CD4-positive, CD25-positive, alpha-beta regulatory T cell (primary cell): ENCODE measurements at places on chromosomes 4 and X.

DNA sequence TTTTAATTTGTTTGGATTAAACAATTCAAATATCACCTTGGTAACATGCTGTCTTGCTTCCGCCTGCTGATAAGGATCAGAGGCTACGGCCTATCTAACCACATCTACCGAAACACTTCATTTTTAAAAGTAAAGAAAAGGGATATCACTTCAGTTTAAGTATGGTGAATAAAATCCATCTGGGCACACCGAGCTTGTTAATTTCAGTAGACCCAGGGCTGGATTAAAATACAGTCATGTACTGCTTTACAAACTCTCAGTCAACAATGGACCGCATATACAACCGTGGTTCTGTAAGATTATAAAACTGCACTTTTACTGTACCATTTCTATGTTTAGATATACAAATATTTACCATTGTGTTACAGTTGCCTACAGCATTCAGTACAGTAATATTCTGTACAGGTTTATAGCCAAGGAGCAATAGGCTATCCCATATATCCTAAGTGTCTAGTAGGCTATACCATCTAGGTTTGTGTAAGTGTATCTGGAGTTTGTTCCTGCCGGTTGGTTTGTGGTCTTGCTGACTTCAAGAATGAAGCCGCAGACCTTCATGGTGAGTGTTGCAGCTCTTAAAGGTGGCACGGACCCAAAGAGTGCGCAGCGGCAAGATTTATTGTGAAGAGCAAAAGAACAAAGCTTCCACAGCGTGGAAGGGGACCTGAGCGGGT is 40.0 kb downstream of the SEPTIN11 start:
- DNase-seq: peak; percentile 57

DNA sequence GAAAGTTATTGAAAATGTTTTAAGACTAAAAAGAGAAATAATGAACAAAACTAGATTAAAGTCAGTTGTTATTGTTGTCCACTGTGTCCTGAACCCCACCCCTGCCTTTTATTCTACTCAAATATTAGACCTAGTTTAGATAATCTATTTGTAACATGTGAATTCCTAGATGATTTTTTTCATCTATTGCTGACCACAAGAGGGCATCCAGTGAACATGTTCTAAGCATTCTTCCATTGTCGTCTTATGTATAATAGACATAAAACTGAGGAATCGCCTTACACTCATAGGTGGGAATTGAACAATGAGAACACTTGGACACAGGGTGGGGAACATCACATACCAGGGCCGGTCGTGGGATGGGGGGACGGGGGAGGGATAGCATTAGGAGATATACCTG is 36.4 kb upstream of the HPRT1 start:
- peak; percentile 13 for DNase-seq

- DNase-seq: no peak
These were observed 913.1 kb upstream of the GRIA3 start for GRCh38 chrX:122270809-122271494.

GRCh38 chrX:6311540-6311939 is 82.9 kb upstream of the NLGN4X start:
- DNase-seq: no peak

DNA sequence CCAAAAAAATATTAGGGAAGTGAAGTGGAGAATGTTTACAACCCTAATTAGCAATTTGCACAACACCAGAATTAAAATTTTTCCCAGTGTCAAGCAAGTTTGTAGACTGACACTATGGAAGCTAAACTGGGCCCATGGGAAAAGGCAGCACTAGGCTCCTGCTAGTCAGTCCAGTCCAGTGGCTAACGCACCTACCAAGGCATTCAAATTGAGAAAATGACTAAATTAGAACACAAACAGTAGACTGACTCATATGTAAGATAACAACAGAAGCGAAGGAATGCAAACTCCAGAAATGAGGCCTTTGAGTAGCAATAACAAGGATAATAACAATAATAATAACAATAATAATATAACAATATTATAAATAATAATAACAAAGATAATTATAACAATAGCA is 90.7 kb downstream of the GRIA3 start:
- DNase-seq: no peak

GRCh38 chr4:105605493-105605892 is 53.1 kb downstream of the ARHGEF38 start:
- DNase-seq: no peak

GRCh38 chr4:124694306-124694705 is 18.2 kb downstream of the ANKRD50 start:
- DNase-seq: no peak

GRCh38 chr4:179097741-179098140 is 1655.5 kb upstream of the AGA start:
- no peak for DNase-seq

GRCh38 chrX:154793084-154793795 is 12.0 kb downstream of the MPP1 start:
- no peak for DNase-seq

DNA sequence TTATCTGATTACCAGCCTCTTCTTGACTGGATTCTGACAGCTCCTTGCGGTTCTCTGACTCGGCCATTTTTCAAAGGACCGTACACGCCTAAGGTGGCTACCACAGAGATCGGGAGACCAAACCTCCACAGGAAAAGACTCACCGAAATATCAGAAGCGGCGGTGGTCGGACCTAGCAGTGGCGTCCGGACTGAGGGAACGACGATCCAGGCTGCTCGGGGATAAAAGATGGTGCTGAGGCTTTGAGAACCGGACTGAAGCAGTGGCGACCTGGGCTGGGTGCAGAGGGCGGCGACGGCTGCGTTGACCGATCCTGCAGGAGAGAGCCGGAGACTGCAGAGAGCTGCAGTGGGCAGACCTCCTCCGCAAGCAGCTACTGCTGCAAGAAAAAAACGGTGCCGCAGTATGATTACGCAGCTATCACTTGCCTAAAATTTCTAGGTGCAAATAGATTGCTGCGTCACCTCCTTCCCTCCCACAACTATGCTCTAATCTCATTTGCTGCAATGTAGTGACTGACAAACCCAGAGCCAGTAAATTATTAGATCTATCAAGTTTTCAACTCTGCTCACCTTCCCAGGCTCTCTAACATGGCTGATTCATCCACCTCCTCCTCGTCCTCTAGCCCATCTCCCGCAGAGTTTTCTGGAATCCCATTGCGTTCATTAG is at the start of gene NAP1L2:
Gene NAP1L2 (minus strand): TSS at position 426 of the 669 bp plus-strand sequence. CDS start 359 bp downstream, at position 67.
- DNase-seq: peak; percentile 37

DNA sequence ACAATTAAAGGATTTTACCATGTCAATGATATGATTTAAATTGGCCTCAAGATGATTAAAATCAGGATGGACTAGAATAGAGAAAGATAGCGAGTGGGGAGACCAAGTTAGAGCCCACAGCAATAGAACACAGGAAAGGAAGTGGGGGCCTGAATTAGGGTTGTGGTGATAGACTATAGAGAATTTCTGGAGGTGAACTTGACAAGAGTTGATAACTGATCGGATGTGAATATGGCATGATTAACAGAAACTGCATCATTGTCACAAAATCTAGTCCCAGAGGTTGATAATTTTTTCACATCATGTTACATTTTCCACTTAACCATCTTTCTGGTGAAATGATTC is 26.3 kb upstream of the TRPC3 start:
- DNase-seq: no peak

DNA sequence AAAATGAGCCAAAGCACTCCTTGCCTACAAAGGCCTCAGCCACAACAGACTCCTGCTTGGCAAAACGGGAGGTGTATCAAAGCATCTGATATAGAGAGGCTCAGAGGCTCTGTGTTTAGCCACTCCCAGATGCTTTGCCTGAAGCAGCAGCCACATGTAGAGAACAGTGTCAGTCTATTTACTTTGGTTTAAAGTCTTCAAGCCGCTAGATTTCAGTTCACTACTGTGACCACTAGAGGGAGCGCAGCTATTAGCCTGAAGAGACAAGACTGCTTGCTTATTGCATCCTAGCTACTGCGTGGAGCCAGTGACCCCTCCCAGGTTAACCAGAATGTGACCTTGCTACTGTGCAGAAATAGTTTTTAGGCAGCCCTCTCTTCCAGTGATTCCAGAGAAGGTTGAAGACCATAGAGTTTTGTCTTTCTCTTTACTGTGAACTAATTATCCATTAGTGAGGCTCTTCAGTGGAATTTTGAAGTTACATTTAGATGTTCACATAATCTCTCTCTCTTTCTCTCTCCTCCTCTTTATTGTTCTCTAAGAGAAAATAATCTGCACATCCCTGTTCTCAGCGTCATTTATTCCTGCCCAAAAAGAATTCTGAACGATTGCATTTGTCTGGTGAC is 39.3 kb downstream of the BMP3 start:
- DNase-seq: peak; percentile 64

- DNase-seq: no peak
These were observed 48.7 kb downstream of the STIM2 start for GRCh38 chr4:26909369-26909768.
